Stimulated activated naive CD4-positive, alpha-beta T cell treated with Interleukin-2 at 50 U/mL for 16 hours (primary cell): ENCODE measurements at places on chromosomes 16 and 17.
A peak's percentile ranks its signal among the peaks of the same experiment; 100 is the strongest.

DNA sequence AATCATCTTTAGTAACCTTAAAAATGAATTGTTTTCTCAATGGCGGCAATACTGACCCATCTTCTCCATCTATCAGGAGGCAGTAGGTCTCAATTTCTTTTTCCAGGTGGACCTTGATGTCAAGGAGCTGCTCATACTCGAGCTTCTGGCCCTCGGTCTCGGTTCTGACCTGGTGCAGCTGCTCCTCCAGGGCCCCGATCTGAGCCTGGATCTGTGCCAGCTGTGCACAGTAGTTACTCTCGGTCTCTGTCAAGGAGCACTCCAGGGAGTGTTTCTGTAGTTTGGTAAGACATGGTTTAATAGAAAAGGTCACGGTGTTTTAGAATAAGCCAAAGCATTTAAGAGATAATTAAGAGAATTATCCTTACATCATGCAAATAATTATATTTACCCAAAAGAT is 4.9 kb downstream of the KRT27 start:
- DNase-seq = no peak

- DNase-seq = no peak
These were observed 207.4 kb downstream of the TANC2 start for GRCh38 chr17:63173450-63173849.

DNA sequence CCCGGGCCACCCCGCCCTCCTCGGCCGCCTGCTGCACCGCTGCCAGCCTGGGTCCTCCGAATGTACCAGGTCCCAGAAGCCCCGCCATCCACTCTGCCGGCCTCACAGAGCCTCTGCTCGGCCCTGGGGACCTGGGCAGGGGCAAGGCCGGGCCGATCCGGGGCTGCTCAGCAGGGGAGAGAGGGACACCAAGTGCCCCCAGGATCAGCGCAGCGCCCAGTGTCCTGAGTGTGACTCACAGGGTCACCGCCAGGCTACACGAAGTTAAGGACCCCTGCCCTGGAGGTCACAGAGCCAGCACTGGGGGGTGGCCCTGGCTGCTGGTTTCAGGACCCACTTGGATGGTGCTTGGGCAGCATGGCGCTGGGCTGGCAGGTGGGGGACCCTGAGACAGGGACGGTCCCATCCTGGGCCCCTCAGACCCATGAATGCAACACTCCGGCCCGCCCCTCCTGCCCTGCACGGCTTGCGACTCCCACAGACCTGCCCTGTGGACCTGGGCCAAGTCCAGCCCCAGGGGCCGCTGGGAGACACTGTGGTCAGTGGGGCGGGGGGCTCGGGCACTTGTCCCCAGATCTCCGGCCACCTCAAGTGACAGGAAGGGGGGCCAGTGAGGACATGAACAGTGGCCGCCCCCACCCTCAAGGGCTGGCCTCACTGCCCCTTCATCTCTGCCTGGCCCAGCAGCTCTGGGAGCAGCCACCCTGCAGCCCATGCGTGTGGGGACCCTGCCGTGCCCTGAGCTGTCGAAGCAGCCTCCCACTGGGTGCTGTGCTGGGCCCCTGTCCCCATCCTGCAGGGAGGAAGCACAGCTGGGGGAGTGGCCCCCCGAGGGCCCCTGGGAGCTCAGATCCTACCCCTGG is 23.2 kb upstream of the SSTR5 start:
- DNase-seq = no peak

GRCh38 chr17:62675701-62676100 is 48.2 kb downstream of the MRC2 start:
- DNase-seq = no peak

- DNase-seq = no peak
These were observed 221.3 kb upstream of the KCNJ16 start for GRCh38 chr17:69853541-69854224.

DNA sequence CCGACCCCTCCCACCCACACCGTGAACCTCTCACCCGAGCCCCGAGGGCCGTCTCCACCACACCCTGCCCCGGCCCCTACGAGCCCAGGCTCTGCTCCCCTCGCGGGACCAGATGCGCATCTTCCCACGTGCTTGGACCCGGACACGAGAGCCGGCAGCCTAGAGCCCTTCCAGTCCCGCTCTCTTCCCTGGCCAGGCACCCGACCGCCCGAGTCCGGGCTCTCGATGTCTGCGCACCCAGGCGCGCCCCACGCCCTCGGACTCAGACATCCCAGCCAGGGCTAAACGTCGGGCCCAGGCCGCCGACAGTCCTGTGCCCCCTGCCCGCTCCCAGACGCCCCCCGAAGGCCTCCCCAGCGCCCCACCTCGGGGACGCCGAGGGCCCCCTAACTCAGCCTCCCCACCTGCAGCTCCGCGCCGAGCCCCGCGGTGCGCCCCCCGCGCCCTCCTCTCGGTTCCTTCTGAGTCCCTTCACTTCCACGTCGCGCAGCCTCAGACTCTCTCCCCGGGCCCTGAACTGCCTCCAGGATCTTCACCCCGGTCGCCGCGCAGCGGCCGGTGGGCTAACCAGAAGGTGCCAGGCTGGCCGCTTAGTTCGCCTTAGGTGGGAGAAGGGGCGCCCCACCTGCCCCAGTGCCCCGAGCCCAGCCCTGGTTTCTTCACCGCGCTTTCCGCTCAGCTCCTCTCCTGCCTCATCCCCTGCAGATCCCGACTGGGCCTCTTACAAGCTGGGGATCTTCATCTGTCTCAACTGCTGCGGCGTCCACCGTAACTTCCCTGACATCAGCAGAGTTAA is 688 bp downstream of the ADAP2 start:
- DNase-seq = no peak

DNA sequence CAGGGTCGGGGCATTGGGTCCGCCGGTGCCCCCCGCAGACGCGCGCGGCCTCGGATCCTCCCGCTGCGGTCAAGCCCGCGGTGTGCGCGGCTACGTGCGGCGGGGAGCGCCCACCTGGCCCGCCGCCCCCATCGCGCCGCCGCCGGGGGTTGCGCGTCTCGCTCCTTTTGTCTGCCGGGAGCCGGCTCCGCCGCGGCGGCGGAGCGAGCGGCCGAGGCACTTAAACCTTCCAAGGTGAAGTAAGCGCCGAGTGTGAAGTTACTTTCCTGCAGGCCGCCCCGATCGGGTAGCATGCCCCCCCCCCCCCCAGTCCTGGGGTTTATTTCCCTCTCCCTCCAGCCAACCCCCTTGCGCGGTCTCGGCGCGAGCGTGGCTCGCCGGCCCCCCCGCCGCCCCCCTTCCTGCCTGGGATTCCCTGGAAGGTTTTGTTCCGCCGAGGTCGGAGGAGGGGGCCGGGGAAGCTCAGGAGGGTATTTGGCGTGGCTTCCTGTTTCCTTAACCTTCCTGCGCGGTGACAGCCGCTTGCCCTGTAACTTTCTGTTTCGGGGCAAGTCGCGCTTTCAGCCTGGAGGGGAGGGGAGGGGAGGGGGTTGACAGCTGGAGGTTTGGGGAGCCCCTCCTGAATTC is 56.6 kb upstream of the GSE1 start:
- DNase-seq = peak; percentile 67

DNA sequence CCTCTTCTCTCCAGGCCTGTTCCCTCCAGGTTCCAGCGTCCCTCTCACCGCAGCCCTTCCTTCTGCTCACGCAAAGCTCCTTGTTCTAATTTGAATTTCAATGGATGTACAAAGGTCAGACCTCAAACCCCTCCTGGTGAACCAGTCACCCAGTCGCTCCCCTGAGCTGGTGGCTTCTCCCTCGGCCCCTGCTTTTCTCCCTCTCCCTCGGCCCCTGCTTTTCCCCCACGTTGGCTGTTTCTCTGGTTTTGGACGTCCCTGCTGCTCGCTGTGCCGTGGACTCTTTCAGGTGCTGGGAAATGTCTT is 8.6 kb upstream of the MSLN start:
- no peak for DNase-seq

DNA sequence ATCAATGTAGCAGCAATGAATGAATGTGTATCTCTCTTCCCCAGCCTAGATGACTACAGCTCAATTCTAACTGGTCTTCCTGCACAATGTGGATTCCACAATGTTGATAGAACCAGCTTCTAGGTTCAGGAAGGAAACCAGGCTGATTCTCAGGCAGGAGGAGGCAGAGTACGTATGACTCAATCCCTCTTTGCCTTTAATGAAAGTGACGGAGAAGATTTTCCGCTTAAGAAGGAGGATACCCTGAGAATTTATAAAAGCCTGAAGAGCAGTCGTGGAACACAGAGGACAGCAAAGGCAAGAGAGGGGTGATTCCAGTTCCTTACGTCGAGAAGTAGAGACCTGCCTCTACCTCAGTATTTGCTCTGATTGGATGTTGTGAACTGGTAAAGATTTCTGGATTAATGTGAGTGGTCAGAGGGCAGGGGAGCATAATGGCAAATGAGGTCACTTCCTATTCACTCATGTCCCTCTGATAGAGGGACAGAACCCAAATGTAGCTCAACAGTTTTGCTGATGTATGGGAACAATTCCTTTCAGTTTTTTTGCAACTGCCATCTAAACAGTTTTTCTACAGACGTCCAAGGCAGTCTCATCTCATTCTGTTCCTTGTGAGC is 15.0 kb upstream of the SLC16A11 start:
- no peak for DNase-seq

DNA sequence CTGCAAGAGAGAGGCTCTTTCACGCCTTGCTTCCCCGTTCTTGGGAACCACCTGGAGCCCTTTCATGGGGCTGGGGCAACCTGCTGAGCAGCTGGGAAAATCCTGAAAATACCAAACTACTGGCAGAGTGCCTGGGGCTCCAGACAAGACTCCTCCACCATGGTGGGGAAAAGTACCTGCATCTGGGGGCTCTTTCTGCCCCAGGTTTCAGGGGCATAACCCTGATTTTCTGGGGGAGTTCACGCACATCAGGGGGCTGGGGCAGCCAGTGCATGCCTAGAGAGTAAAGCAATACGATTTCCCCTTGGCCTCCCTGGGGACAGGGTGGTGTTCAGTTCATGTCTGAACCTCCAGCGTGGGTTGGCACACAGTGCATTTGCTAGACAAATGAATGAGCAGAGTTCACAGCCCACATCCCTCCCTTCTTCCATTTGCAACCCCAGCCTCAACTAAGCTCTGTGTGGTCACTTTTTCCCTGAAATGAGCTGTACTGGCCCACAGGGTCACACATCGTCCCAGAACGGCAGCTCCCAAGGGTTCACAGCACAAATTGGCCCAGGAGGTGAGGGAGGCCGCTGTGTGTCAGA is 5.2 kb upstream of the CDC42EP4 start:
- no peak for DNase-seq

GRCh38 chr17:76446449-76447231 is 6.3 kb downstream of the UBE2O start:
- DNase-seq = no peak

DNA sequence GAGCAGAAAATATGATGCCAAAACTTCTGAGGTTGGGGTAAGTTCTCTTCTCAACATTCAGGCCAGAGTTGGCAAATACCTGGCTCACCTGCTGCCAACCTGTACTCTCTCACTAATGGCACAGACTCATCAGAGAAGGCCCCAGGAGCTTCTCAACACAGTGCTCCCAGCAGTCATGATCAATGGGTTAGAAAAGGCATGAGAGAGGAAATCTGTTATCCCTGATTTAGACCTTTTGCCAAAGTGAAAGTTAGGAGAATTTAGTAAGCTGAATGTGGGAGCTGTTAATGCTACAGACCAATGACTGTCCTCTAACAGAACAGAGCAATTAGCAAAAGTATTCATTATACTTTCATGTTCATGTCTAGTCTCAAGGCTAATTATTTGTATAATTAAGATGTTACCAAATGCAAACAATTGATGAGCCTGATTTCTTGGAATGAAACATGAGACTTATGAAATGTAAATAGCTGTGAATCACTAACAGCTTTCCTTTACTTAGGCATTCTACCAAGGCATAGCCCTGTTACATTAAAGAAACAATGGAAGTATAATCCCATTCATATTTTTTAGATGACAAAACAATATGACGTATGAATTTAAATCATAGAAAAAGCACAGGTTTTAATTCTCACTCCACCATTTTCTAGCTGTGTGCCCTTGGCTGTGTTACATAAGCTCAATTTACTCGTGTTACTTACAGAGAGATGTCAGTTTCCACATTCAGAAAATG is 68.7 kb upstream of the MARCHF10 start:
- DNase-seq = no peak

DNA sequence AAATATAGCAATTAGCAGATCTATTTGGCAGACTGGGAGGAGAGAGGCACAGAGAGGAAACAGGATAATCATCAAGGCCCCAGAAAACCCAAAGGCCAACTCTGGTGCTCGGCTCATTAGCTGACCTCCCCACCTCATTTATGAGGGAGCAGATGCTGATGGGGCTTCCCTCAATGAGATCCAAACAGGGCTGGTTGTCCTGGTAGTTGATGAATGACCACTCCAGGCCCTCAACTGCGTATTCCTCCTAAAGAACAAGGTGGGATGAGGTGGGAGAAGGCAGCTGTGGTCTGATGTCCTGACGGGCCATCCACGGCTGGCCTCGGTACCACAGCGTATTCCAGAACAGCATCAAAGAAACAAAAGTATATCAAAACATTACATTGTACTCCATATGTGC is 20.8 kb downstream of the ZNHIT3 start:
- DNase-seq = no peak

DNA sequence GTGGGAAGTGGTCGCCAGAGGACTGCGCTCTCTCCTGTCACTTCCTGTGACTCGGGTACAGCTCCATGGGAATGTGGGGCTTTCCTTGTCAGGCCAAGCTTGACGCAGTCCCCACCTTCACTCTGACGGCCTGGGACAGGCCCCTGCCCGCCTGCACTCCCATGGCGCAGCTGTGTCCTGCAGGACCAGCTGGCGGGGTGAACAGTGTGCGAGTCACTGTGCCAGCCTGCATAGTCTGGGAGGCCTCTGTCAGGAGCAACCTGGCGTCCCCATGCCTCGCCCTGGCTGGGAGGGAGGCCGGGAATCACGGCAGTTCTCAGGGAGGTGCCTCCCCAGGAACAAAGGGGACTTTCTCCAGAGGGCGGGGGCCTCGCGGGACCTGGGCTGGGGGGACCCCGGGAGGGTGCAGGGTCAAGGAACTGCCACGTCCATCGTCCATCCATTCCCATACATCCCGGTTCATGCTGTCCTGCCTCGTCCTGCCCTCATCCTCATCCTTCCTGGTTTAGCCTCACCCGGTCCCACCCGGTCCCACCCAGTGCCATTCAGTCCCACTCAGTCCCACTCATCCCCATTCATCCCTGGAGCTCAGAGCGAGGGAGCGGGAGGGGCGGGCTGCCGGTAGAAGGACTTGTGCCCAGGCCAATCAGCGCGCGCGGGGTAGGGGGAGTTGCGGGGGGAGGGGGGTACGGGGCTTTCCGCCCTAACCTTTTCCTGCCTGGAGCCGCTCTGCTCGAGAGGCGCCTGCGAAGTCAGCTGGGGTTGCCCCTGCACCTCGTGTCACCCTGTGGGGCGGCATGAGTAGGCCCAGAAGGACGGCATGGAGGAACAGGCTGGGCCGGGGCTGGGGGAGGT is 13.4 kb downstream of the FLYWCH1 start:
- no peak for DNase-seq

DNA sequence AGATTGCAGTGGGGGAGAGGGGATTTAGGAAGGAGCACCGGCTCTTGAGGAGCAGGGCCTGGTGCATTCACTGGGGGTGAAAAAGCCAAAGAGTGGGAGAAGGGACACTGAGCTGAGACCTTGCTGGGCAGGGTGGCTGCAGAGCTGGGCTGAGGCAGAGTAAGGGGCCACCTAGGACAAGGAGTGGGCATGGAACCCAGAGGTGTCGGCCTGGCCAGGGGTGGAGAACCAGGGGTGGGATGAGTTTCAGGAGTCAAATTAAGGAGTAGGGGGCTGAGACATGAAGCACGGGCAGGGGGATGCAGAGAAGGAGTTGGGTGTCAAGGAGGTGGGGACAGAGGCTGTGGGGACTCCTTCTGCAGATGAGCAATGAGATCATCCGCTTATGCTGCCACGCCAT is 20.1 kb downstream of the DNAH2 start:
- no peak for DNase-seq

- DNase-seq = peak; percentile 88
These were observed at the start of gene MAZ for GRCh38 chr16:29806099-29806579. Gene MAZ (plus strand): TSS chr16:29806529. CDS start chr16:29806702, 173 bp downstream.

- no peak for DNase-seq
These were observed 21.9 kb downstream of the NME3 start for GRCh38 chr16:1749152-1750117.
